CD4-positive, alpha-beta memory T cell (primary cell): ENCODE measurements at places on chromosomes 3 and 15. TPM values are rescaled to one million over a fixed set of nuclear protein-coding genes. Genes with fewer than 3 reads are reported as not detected.

Gene SLC22A14
- not detected for total RNA-seq

Gene SEMA7A
- total RNA-seq = 1.2 TPM

Gene CPN2
- not detected for total RNA-seq

Gene CRYGS
- total RNA-seq = 12.6 TPM

Gene KNG1
- not detected for total RNA-seq

Gene NLGN1
- total RNA-seq = not detected

Gene GABPB1
- 15.1 TPM for total RNA-seq
